Ovary (tissue), 10 donors: ENCODE measurements at places on chromosomes 5 and 9. TPM values are rescaled to one million over a fixed set of nuclear protein-coding genes. Genes with fewer than 3 reads are reported as not detected.

DNA sequence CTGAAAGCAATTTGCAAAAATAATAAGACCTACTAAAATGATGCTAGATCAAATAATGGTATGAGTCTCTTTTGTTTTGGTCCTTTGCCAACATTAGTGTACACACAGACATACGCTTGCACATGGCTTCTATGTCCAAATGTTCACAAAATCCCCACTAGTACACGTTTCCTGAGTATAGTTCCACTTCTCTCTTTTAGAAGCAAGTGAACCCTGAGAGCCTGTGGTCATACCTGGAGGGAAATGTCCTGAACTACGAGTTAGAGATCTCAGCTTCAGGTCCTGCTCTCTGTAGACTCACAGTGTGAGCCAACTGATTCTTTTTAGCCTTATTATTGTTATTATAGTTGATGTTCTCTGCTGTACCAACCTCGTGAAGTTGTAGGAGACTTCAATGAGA lies 47.3 kb upstream of the ACTBL2 start:
- DNase-seq: no peak

FIBCD1 gene
- 0.13 TPM for total RNA-seq

GRCh38 chr5:73678322-73678740 lies 52.3 kb downstream of the ARHGEF28 start:
- no peak for DNase-seq

GRCh38 chr9:84224246-84224645 lies 116.3 kb downstream of the SLC28A3 start:
- DNase-seq: no peak

CCL21 gene
- 37.9 TPM for total RNA-seq

PKD2L2 gene
- not detected for total RNA-seq
